ENCODE measurements at places on chromosomes 16 and 17. TPM values are rescaled to one million over a fixed set of nuclear protein-coding genes. Genes with fewer than 3 reads are reported as not detected.

The TELO2 gene
- total RNA-seq: 43.6 TPM

The C17orf107 gene
- 0.17 TPM for total RNA-seq

The NAGLU gene
- 42.8 TPM for total RNA-seq

The CSH1 gene
- not detected for total RNA-seq

Data from A549 treated with DMSO at 1 μM for 4 hours (cell line).